GM04503 (cell line): ENCODE measurements at places on chromosomes 13 and 19.

DNA sequence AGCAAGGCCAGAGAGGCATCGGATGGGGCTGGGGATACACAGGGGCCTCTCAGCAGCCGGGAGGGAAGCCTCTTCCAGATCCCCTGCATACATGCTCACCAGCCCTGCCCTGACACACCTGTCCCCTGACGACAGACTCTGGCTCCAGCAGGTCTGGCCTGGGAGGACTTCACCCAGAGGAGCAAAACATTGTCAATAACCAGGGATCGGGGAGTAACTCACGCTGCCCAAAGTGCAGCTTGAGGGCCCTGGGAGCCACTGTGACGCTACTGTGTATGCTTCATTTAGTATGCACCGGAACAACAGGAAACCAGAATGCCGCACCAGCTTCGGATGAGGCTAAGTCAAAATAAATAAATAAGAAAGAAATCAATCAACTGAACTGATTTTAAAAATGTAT lies 12.4 kb upstream of the CD22 start:
- DNase-seq, result no peak

GRCh38 chr19:5801796-5802619 lies 2.9 kb upstream of the NRTN start:
- no peak for DNase-seq

GRCh38 chr19:10363789-10364281 lies 16.5 kb downstream of the TYK2 start:
- no peak for DNase-seq

DNA sequence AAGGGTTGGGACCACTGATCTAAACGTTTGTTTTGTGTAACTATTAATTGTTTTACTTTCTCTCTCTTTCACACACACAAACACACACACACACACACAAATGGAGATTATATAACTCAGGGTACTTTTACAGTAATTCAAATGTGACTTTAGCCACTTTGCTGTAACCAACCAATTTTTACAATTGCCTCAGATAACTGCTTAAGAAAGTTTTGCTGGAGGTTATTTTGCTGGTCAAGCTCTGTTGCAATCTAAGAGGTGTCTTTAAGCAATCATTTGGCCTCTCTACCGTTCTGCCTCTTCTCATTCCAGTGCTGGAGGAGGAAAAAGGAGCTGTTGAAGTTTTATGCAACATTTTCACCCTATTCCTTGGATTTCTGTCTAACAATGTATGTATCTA lies 63.0 kb downstream of the TBC1D4 start:
- DNase-seq, result no peak

GRCh38 chr13:112067871-112068539 lies 1.1 kb downstream of the SOX1 start:
- no peak for DNase-seq

DNA sequence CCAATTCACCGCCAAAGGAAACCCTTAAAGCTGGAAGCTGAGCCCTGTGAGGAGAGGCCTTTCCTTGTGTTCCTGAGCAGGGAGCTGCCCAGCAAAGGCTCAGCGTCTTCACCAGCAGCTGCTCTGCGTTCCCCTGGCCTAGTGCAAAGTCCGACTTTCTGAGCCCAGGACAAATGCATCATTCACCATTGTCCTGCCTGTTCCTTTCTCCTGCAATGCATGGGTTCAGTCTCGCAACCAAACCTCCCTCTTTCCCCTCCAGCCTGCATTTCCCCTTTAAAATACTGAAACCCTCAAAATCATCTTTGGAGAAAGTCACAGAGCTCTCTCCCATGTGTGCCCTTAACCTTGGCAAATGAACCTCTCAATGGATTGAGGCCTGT lies 12.9 kb upstream of the TMEM255B start:
- no peak for DNase-seq

GRCh38 chr13:45615501-45616101 lies at the start of gene ERICH6B:
Gene ERICH6B (minus strand): TSS chr13:45615739. CDS start chr13:45597005, 18,734 bp downstream.
- DNase-seq, result no peak

GRCh38 chr13:113653264-113654174 lies 4.5 kb downstream of the ATP4B start:
- no peak for DNase-seq

DNA sequence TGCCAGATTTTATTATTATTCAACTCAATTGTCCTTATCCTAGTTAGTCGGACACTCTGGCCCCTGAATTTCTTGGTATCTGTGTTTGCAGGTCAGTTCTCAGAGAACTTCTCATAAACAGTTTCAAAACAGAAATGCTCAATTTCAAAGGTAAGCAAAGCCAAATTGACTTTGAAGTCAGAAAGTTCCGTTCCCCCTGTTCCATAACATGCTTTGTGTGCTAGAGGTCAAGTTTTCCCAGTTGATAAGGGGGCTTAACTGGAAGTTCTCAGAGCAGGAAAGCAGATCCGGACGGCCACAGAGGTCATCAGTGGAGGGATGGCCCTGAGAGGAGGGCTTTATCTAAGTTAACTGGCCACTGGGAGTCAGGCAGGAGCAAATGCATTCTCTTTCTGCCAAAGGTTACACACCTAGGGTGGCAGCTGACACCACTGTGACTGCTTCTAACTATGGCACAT lies 417.2 kb downstream of the COG6 start:
- DNase-seq, result no peak

DNA sequence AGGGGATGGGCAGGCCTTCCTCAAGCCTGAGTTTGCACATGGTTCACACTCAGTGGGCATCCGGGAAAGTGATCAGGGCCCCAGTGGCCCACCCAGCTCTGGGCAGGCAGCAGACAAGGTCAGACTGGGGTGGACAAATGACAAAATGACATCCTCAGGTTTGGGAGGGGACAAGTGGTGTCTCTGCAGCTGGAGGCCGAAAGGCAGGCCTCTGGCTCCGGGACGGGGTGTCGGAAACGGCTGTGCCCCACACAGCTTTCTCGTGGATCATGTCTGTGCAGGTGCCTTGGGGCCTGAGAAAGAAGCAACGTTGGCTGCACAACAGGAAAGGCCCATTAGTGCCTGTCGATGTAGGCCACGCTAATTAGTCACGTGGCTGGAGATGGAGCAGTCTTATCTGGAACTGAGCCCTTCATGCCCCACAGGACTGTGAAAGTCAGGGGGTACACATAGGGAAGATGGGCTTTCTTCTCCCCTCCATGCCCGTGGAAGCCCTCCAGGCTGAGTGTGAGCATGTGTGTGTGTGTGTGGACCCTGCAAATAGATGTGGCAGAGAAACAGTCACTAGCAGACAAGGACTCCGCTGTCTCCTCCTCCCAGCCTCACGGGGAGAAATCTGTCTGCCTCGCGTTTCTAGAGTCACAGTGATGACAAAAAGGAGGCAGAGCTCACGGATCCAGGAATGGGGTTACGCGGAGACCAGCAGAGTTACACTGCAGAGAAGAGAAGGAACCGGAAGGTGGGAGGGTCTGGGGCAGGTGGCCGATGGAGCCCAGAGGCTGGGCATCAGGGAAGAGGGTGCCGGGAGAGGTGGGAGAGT lies 44.2 kb downstream of the CHST8 start:
- DNase-seq, result no peak

- DNase-seq, result no peak
Observed at GRCh38 chr13:26247011-26247410, 6.9 kb upstream of the CDK8 start.

DNA sequence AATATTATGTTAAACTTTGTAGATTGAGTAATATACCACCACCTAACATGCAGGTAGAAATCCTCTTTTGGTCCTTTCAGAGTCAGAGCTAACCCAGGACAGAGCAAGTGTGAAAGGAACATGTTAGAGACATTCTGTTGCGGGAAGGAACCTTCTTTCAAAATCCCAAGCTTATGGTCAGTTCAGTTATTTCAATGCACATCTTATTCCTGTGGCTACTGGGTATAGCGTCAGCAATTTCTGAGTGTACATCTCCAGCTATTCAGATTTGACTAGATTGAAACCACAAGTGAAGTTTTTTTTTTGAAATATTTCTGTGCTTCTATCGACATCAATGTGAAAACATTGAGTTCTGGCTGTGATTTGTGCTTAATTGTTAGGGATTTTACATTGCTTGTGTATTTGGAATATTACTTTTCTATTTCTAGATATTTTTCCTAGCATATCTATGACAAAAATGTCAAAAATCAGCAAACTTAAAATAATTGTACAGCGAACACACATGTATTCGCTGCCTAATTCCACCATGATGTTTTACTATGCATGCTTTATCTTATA lies 165.3 kb downstream of the LMO7 start:
- DNase-seq, result no peak

DNA sequence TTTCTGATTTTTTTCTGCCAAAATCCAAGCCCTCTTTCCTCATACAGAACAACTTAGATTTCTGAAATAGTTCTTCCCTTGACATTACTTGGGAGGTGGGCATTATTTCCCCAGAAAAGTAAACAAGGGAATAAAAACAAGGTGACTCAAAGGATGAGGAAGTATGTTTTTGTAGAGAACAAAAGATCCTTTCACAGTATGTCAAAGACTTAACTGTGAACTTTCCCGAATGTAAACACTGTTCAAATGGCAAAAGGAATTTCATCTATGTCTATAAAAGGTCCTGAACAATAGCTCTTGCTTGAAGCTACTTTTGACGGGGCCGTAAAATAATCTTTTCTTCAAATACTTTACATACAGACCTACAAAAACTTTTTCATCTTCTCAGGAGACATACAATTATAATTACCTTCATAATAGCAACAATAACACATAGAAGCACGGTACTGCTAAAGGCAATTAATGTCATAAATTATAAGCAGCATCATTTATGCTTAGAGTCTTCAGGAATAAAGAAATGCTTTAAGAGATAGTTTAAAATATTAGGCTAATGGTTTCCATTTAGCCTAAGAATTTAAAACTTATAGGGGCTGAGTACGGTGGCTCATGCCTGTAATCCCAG lies 191.1 kb downstream of the RGCC start:
- no peak for DNase-seq

GRCh38 chr19:15555021-15555420 lies 46.7 kb downstream of the CYP4F22 start:
- no peak for DNase-seq

- peak; percentile 22 for DNase-seq
Observed at GRCh38 chr13:21326155-21327031, 132.7 kb downstream of the ZDHHC20 start.

GRCh38 chr13:112254061-112254818 lies 121.9 kb upstream of the SPACA7 start:
- no peak for DNase-seq

DNA sequence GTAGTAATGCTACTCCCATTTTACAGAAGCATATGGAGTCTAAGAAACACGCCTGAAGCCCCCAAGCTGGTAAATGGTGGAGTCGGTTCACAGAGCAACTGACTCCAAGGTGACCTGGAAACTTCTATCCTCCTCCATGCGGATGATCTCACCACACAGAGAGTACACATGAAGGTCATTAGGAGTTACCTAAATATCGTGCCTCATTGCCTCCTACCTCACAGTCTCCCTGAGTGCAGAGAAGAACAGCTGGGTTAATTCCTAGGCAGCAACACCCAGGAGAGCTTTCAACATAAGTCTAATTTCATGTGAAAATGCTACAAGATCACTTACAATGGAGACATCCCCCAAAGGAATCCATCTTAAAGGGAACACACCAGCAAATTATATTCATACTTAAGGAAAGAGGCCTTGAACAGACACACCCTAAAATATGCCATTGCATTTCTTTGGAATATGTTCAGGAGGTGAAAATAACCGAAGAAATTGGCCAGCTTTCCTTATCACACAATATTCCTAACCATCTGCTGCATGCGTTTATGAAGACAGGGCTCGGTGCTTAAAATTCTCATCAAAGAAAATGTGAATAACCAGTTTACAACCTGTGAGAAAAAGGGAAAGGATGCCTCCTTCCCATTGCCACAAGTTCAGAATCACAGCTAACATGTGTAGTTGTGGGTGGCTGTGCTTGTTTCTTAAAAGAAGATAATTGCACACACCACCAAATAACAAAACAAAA lies 203.6 kb upstream of the NBEA start:
- no peak for DNase-seq

DNA sequence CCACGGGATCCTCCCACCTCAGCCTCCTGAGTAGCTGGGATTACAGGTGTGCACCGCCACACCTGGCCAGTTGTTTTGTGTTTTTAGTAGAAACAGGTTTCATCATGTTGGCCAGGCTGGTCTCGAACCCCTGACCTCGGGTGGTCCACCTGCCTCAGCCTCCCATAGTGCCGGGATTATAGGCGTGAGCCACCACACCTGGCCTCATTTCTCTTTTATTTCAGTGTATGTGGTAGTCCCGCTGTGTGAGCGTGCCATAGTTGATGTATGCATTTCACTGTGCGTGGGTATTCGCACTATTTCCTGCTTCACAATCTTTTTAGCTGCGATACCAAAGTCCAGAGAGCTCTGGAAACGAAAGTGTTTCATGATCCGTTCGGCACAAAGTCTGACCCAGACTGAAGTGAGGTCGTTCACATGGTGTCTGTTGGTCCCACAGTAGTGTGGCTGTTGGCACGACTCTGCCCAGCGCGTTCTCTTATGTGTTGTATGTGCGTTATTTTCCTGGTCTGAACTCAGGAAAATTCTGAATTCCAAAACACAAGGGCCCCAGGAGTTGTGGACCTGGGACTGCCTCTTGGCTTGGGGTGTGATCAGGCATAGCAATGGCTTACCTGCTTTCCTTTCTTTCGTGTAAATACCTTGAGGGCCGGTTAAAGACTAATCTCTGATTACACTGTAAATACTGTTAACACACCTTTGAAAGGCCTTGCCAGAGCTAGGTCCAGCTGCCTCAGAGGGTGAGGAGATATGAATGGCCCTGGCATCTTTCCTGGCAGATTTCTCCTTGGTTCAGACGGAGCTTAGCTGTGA lies 8.6 kb downstream of the EPN1 start:
- DNase-seq, result no peak

DNA sequence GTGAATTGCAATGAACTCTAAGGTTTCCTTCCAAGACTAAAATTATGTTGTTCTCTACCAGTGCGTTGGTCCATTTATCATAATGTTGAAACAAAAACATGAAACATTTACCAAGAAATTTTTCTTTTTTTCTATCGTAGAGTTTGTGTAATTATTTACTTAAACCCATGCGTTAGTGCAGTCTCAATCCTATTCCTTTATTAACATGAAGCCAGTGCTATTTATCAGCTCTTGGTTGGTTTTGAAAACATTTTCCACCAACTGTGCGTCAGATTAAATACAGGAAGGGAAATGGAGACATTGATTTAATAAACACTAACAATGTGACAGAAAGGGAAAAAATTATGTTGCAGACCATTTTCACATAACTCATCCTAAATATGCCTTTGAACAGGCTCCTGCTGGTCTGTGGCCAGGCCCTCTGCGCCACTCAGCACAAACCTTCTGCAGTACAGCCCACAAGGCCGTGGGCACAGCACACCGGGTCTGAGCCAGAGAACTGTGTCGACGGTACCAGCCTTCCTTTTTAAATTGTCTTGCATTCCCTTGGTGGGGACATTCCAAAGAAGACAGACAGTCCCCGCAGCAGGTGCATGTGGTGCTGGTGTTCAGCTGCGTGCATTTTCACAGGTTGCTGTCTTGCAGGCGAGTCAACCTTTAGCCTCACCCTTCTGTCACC lies 135.8 kb downstream of the SHISA2 start:
- no peak for DNase-seq

DNA sequence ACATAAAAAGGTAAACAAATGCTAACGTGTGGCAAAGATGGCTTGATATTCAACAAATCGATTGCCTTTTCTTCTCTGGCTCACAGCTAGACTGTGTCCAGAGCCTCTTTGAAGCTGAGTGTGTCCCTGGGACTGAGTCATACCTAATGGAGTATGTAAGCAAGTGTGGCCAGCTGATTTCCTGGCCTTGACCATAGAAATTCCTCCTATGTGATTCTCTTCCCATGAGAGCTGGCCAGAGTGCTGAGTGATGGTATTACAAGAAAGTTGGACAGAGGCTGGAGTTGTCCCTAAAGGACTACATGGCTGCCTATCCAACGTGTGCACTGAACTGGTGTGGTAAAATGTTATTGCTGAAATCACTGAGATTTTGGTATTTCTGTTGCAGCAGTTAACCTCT lies 320.1 kb upstream of the SLC10A2 start:
- DNase-seq, result no peak
